ENCODE measurements at places on chromosomes 7 and 10. TPM values are rescaled to one million over a fixed set of nuclear protein-coding genes. Genes with fewer than 3 reads are reported as not detected.
A peak's percentile ranks its signal among the peaks of the same experiment; 100 is the strongest.

GRCh38 chr7:69736126-69736810 lies 138.0 kb downstream of the AUTS2 start:
- DNase-seq = no peak

- no peak for DNase-seq
These were observed 32.7 kb downstream of the ADAP1 start for GRCh38 chr7:921581-922333.

- DNase-seq = peak; percentile 41
These were observed 207.7 kb upstream of the TEX47 start for GRCh38 chr7:89002981-89003956.

- no peak for DNase-seq
These were observed 140.3 kb downstream of the VIPR2 start for GRCh38 chr7:159004411-159004810.

HSPA12A gene
- total RNA-seq = 3.4 TPM

PPP1R3C gene
- 3.1 TPM for total RNA-seq

FAM24B gene
- 7.9 TPM for total RNA-seq

RHOBTB1 gene
- total RNA-seq = 5.9 TPM

AGMO gene
- total RNA-seq = not detected

All from HT1080 (cell line).